ENCODE measurements at places on chromosomes 11 and 22. TPM values are rescaled to one million over a fixed set of nuclear protein-coding genes. Genes with fewer than 3 reads are reported as not detected.

The ZP1 gene
- total RNA-seq: not detected

The GPR83 gene
- 0.21 TPM for total RNA-seq

GRCh38 chr11:108203075-108203474 lies 19.4 kb downstream of the NPAT start:
- DNase-seq: no peak

- DNase-seq: no peak
Measured at GRCh38 chr11:3995949-3996554, 98.5 kb upstream of the RRM1 start.

GRCh38 chr22:21682385-21683175 lies 16.8 kb downstream of the PPIL2 start:
- no peak for DNase-seq

GRCh38 chr11:86510674-86511073 lies 136.0 kb downstream of the CCDC81 start:
- no peak for DNase-seq

DNA sequence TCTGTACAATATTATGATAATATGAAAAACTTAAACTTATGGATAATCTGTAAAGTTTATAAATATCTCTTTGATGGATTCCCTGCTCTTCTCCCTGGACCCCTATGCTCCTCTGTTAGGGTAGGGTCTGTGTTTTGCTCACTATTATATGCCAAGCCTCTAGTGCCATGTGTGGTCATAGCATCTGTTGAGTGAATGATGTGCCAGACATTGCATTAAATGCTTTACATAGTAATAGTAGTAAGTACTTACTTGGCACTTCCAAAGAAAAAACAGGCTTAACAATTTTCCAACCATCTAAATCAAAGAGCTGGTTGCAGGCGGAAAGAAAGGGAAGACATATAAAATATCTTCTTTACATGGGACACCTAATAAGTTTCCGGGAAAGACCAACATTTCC lies 46.8 kb downstream of the LGR4 start:
- DNase-seq: no peak
